Caco-2 (cell line): ENCODE measurements at places on chromosomes 6 and 20. TPM values are rescaled to one million over a fixed set of nuclear protein-coding genes. Genes with fewer than 3 reads are reported as not detected.

- no peak for DNase-seq
- no peaks in the 10 kb centered on the region for H3K36me3 ChIP-seq
- H3K4me1 ChIP-seq = peaks cover 11% of the 10 kb centered on the region
- no peaks in the 10 kb centered on the region for H3K27me3 ChIP-seq
- H3K27ac ChIP-seq = no peak overlapping the region
These were observed 48.3 kb downstream of the LAMA4 start for GRCh38 chr6:112206110-112206458.

DNA sequence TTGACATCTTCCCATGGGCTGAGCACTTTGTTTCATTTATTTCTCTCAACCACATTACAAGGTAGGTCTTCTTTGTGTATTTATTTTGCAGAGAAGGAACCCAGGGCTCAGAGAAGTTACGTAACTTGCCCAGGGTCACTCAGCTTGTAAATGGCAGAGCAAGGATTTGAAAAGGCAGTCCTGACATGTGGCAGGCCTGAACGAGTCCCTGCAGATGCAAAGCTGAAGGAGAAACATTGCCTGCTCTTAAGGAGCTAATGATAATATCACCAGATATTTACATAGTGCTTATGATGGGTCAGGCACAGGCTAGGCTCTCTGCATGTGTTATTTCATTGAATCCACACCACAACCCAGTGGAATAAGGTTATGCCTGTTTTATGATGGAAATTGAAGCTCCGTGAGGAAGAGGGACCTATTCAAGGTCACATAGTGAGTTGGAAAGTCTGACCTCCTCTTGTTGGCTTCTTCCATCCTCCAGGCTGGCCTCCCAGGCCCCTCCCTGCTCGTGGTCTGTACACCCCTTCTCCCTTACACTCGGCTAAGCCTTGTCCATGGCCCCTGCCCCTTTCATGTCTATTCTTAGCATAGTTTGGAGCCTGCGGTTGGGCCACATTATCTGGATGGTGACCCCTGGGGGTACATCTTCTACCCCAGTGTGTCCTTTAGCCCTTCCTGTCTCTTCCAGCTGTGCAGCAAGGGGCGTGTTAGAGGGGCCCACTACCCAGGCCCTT lies 12.5 kb downstream of the MYH7B start:
- no peak overlapping the region for H3K4me3 ChIP-seq
- no peaks in the 10 kb centered on the region for H3K4me1 ChIP-seq
- no peak overlapping the region for H3K27ac ChIP-seq

GRCh38 chr20:19908576-19908975 lies 108.6 kb upstream of the NAA20 start:
- H3K27ac ChIP-seq = no peak overlapping the region
- 0 out of 2 replicates have a peak, but pooled peaks cover 1% of the 10 kb centered on the region for H3K36me3 ChIP-seq
- H3K4me3 ChIP-seq = no peak overlapping the region
- peaks cover 9% of the 10 kb centered on the region; the same call in 1 of the 2 replicates for H3K4me1 ChIP-seq
- no peaks in the 10 kb centered on the region for H3K27me3 ChIP-seq
- no peak for DNase-seq

GRCh38 chr6:135014353-135014832 lies 40.2 kb downstream of the HBS1L start:
- no peaks in the 10 kb centered on the region for H3K4me1 ChIP-seq
- no peak overlapping the region for H3K27ac ChIP-seq
- DNase-seq = no peak
- H3K27me3 ChIP-seq = no peaks in the 10 kb centered on the region

- no peak overlapping the region for H3K4me3 ChIP-seq
- H3K27me3 ChIP-seq = no peaks in the 10 kb centered on the region
- H3K4me1 ChIP-seq = peaks cover 5% of the 10 kb centered on the region
- no peak for DNase-seq
These were observed 18.1 kb downstream of the PREX1 start for GRCh38 chr20:48809673-48810072.

DNA sequence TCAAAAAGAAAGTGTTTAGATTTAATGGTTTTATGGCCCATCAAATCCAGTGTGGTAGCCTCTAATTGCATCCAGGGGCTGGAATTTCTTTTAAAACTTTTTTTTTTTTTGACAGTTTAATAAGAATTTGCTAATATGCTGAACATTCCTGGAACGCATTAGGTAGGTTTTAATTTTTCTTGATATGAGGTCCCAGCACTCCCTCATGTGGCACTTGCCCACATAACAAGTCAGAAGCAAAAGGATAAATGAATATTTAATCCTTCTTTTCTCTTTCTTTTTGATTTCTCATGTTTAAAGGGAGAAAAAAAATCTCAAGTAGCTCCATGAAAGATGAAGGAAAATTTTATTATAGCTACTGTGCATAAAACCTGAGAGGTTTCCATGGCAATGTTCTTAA lies 13.5 kb downstream of the HAO1 start:
- no peak overlapping the region for H3K27ac ChIP-seq
- H3K27me3 ChIP-seq = no peaks in the 10 kb centered on the region; the same call in 1 of the 2 replicates
- no peak overlapping the region for H3K4me3 ChIP-seq
- no peaks in the 10 kb centered on the region for H3K36me3 ChIP-seq
- DNase-seq = no peak

GRCh38 chr6:43923376-43924221 lies 153.6 kb downstream of the VEGFA start:
- H3K36me3 ChIP-seq = no peaks in the 10 kb centered on the region
- peaks cover 22% of the 10 kb centered on the region for H3K4me1 ChIP-seq
- H3K27ac ChIP-seq = no peak overlapping the region
- no peaks in the 10 kb centered on the region for H3K27me3 ChIP-seq
- DNase-seq = no peak

- no peak overlapping the region for H3K4me3 ChIP-seq
- no peak overlapping the region for H3K27ac ChIP-seq
- no peaks in the 10 kb centered on the region for H3K36me3 ChIP-seq
- no peaks in the 10 kb centered on the region for H3K27me3 ChIP-seq
These were observed 185.5 kb upstream of the TNFAIP3 start for GRCh38 chr6:137681445-137682009.

DNA sequence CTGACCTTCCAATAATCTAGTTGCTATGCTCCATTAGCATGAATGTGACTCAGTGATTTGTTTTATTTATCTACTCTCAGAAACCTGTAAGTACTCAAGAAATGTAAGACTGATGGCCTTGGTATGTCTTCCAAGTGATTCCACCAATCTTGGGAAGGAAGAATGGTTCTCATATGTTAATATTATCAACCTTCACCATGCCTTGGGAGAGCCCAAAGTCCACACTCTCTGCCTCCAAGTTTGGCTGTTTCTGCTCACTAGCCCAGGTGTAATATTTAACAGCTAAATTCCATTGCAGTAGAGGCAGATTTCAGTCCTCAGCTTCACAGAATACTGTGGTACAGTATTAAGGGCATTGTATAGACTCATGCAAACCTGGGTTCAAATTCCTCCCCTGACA lies 51.8 kb downstream of the CLIC5 start:
- no peak overlapping the region for H3K27ac ChIP-seq
- DNase-seq = no peak

Gene ZNF184
- 3.9 and 4.4 TPM in 2 replicates for total RNA-seq

- no peaks in the 10 kb centered on the region for H3K27me3 ChIP-seq
- H3K27ac ChIP-seq = peak overlapping the region; percentile 93
- peak overlapping the region; percentile 54 for H3K4me3 ChIP-seq
- DNase-seq = peak; percentile 98
These were observed 30.1 kb downstream of the TRIM38 start for GRCh38 chr6:25992413-25993340.

DNA sequence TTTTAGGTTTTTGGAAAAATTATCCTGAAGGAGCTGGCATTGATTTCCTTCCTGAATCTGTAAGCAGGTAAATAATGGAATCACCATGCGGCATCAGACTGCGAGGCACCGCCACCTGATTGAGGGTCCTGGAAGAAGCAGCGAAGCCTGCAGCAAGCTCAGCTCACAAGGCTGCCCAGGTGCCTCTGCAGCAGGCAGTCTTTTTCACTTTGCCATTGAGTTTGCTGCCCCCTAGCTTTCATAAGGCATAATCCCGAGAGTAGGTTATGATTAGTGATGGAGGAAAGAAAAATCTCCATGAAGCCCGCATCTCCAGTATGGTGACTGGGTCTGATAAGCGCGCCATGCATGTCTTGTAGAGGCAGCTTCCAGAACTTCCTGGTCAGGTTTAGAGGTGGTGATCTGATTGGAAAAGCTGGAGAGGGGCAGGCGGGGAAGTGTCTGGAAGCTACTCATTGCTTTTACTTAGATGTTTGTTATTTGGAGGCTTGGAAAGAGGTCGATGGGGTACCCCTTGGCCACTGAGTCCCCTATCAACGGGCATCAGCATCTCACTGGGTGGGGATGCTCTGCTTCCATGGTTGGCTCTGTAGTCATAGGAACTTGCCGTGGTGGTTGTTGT lies 26.7 kb downstream of the IYD start:
- DNase-seq = peak; percentile 71
- no peak overlapping the region for H3K4me3 ChIP-seq
- H3K27ac ChIP-seq = no peak overlapping the region
- H3K27me3 ChIP-seq = no peaks in the 10 kb centered on the region

Gene LY86
- not detected in 2 replicates for total RNA-seq

GRCh38 chr6:135707426-135707825 lies 144.1 kb upstream of the PDE7B start:
- H3K27me3 ChIP-seq = 0 out of 2 replicates have a peak, but pooled peaks cover 2% of the 10 kb centered on the region
- no peak overlapping the region for H3K4me3 ChIP-seq
- no peaks in the 10 kb centered on the region for H3K36me3 ChIP-seq
- DNase-seq = no peak
- H3K4me1 ChIP-seq = no peaks in the 10 kb centered on the region
- no peak overlapping the region for H3K27ac ChIP-seq

GRCh38 chr6:16343593-16343992 lies 105.2 kb downstream of the GMPR start:
- H3K4me1 ChIP-seq = peaks cover 12% of the 10 kb centered on the region
- no peak for DNase-seq
- H3K36me3 ChIP-seq = no peaks in the 10 kb centered on the region
- no peaks in the 10 kb centered on the region for H3K27me3 ChIP-seq
- H3K27ac ChIP-seq = peak overlapping the region; percentile 12

Gene YIPF3
- 83.3 and 99.8 TPM in 2 replicates for total RNA-seq

Gene ARHGAP40
- total RNA-seq = 0.14 TPM in 1 of 2 replicates, not detected in the other

Gene SLPI
- total RNA-seq = 3.0 TPM in 2 replicates

Gene ELOVL4
- 0.56 and 0.68 TPM in 2 replicates for total RNA-seq

DNA sequence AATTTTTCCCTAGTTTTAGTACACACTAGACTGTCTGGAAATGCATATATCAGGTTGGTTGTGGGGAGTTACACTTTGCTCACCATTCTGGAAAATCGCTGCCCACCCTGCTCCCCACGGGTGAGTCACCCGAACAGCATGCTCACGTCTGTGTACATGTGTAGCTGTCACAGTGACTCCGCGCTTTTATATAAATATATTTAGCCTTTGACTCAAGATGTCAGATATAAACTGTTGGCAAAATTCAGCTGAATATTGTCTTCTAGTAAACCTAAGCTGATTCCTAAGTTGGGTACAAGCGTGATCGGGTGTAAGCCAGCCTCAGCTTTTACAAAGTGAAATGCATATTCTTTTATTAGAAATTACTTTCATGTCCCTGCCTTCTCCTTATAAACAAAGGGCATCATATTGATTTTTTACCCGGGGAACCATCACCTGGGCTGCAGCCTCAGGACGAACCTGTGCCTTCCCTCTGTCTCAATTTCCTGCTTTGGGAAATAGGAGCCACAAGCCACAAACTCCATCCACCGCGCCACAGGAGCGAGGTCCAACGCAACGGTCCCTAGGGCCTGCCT lies 4.3 kb downstream of the SDCBP2 start:
- peak overlapping the region; percentile 72 for H3K4me3 ChIP-seq
- no peaks in the 10 kb centered on the region for H3K27me3 ChIP-seq
- H3K27ac ChIP-seq = no peak overlapping the region
- H3K4me1 ChIP-seq = peaks cover 31% of the 10 kb centered on the region
- DNase-seq = no peak
- no peaks in the 10 kb centered on the region for H3K36me3 ChIP-seq

DNA sequence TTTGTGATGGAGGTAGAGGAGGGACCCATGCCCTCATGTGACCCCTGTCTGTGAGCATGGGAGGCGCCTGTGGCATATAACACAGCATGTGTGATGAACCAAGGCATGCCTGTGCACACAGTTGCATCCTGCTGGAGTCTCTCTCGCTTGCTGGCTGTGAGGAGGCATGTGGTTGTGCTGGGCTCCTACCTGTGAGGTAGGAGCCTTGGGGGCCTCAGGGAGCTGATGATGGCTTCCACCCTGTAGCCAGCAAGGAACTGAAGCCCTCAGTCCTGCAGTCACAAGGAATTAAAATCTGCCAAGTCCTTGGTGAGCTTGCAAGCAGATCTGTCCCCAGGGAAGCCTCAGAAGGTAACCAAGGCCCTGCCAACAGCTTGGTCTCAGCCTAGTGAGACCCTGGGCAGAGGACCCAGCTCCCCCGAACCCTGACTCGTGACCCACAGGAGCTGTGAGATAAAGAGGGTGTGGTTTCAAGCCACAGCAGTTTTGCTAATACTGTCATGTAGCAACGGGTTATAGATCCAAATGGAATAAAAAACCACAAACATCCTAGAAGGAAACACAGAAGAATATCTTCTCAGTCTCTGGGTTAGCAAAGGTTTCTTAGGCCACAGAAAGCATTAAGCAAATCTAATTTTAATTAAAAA lies 145.7 kb downstream of the WDR27 start:
- no peak overlapping the region for H3K27ac ChIP-seq
- H3K4me3 ChIP-seq = no peak overlapping the region
- DNase-seq = no peak
- peaks cover 2% of the 10 kb centered on the region; the same call in 1 of the 2 replicates for H3K36me3 ChIP-seq
- no peaks in the 10 kb centered on the region for H3K27me3 ChIP-seq
